ENCODE measurements at places on chromosomes 3 and 15.

- no peak for DNase-seq
These were observed 1.9 kb downstream of the MEX3B start for GRCh38 chr15:82043796-82044372.

GRCh38 chr15:29857221-29857789 lies 35.0 kb upstream of the TJP1 start:
- no peak for DNase-seq

- no peak for DNase-seq
These were observed 370.7 kb upstream of the SLCO3A1 start for GRCh38 chr15:91482799-91483198.

GRCh38 chr15:96692826-96693225 lies 362.3 kb downstream of the NR2F2 start:
- no peak for DNase-seq

DNA sequence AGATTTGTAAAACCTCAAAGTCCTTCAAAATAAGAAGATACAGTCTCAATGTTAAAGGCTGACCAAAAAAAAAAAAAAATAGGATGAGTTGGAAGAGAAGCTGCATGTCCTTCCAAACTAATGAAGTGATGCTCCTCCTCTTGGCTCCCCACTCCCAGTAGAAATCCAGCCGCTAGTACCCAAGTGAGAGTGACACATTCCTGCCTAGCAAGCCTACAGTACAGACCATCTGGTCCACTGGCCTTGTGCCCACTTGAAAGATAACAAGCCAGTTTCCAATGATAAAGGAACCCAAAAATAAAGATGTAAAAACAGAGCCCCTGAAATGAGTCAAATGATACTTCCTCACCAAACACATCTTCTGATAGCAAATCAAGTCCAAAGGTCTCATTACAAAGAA lies 258.7 kb upstream of the NSMCE3 start:
- DNase-seq = no peak

- DNase-seq = no peak
These were observed 117.1 kb downstream of the CHDH start for GRCh38 chr3:53729159-53729558.

DNA sequence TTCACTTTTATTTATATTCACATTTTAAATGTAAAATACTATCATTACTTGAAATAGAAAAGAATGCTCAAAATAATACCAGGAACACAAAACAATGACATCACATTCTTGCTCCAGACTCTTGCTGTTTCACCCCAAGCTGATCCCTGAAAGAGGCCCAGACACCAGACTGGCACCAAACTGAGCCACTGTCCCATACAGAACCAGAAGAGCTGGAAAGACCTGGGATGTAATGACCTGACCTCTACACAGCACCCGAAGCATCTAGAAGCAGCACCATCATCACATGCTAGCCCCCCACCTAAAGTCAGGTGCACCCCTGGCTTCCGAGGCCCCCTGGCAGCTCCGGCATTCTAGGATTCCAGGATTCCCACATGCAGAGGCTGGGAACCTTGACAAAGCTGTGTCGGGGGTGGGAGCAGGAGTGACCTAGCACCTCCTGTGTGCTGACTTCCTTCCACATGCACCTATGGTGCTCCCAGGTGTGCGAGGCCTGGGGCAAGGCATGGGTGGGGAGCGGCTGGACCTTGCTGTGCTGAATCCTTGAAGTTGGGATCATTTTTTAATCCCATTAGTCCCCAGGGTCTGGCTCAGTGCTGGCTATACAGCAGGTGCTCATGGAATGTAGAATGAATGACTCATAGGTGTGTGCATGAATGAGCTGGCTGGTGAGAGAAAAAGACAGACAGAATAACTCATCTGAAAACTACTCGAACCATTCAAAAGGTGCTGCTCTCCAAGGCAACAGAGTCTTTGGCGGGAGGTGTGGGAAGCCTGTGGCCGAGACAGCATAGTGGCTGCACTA lies 144.7 kb upstream of the IQSEC1 start:
- DNase-seq = no peak

DNA sequence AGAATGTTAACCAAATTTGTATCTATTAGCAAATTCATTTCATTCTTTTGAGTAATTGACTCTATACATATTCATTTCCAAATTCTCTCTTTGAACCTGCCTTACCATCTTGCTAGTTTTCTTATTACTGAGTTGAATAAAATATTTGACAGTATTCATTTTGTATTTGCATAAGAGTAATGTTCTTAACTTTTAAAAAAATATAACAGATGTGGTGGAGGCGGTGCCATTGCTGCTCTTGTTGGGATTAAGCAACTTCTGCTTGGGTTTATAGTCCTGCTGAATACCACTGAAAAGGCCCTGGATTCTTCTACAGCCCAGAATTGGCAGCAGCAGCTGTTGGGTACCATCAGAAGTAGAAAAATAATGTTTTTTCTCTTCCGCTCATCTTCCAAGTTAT lies 148.9 kb upstream of the PEX5L start:
- DNase-seq = no peak

DNA sequence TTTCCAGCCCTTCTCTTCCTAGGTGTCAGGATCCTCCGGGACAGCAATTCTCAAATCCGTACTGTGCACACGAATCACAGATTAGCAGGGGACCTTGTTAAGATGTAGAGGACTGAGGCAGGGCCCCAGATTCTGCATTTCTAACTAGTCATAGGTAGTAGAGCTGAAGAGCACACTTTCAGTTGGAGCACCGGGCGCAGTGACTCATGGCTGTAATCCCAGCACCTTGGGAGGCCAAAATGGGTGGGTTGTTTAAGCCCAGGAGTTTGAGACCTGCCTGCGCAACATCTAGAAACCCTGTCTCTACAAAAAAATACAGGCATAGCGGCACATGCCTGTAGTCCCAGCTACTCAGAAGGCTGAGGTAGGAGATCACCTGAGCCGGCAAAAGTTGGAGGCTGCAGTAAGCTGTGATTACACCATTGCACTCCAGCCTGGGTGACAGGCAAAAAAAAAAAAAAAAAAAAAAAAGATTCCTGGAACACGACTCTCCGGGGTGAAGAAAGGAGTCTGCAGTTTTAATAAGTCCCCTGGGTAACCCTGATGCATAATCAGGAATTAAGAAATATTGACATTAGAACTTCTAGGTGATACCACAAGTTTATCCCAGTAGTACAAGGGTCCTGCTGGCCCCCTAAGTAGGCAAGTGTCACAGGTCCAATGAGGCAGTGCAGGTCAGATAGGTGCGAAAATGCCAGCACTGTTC lies 21.4 kb upstream of the IGDCC3 start:
- DNase-seq = peak; percentile 20

- DNase-seq = peak; percentile 40
These were observed 165.5 kb downstream of the FBLN2 start for GRCh38 chr3:13714251-13714916.

DNA sequence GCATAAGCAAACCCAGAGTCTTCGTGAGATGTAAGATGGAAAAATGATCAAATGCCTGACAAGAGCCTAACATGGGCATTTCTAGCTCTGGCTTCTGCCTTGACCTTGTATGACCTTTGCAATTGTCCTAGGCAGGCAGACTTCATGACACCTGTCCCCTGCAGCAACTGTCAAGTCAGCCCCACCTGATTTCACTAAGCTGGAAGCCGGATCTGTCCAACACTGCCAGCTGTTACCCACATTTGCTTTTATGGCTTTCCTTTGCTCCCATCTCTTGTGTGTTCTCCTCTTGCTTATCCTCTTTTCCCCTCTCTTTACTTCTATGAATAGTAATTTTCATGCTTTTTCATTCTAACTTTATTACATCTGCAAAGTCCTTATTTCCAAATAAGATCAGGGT lies 48.5 kb upstream of the TNIK start:
- no peak for DNase-seq

DNA sequence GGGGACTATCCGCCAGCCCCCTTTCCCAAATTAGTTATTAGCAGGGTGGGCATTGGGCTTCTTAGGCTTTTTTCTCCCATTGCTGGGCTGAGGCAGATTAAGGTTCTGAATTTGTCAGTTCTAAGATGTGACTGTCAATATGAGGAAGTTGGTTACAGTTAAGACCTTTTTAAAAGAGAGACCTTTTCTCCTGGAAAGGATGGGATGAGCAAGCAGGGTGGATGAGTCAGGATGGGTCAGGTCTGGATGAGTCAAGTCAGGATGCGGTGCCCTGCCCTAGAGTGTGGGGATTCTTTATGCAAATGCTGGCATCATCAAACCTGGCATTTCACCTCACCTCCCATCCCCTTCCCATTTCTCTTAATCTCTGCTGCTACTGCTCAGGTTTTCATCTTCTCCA lies 1.9 kb downstream of the AEN start:
- peak; percentile 49 for DNase-seq

GRCh38 chr3:194097141-194097882 lies 38.6 kb upstream of the HES1 start:
- DNase-seq = no peak

DNA sequence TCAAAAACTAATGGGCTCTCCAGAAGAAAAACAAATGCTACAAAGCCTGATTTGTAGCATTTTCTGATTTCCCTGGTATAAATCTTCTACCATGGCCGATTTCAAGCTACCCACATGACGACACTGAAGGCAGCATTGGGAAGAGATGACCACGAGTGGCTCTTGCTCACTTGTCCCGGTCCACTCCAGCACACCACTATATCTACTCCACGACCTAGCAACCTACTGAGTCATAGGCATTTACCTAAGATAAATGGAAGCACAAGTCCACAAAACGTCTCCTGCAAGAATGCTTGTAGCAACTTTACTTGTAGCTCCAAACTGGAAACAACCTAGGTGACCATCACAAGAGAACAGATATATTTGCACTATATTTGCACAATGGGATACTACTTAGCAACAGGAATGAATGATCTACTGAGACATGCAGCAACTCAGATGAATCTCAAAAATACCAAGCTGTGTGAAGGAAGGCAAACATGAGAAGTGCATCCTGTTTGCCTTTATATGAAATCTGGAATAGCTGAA lies 60.8 kb upstream of the HES1 start:
- no peak for DNase-seq

- no peak for DNase-seq
These were observed 124.6 kb downstream of the FOXB1 start for GRCh38 chr15:60128710-60129109.

All from posterior vena cava (tissue), 2 donors.